ENCODE measurements at places on chromosomes 6 and 20.

GRCh38 chr6:31727034-31727716, 1.9 kb downstream of the DDAH2 start:
- no peak for DNase-seq

DNA sequence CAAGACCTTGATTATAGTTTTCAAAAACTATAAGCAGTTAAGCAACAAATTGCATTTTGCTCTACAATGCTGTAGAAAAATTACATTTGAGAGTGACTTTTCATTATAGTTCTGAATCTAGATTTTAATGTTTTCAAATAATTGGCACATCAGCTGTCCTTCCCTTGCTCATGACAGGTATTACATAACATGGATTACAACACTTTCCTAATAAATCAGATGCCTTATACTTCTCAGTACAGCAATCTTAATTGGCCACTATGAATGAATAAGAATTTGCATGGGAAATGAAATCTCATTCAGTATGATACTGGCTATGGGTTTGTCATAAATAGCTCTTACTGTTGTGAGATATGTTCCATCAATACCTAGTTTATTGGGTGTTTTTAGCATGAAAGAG, 29.9 kb downstream of the HSF2 start:
- no peak for DNase-seq

DNA sequence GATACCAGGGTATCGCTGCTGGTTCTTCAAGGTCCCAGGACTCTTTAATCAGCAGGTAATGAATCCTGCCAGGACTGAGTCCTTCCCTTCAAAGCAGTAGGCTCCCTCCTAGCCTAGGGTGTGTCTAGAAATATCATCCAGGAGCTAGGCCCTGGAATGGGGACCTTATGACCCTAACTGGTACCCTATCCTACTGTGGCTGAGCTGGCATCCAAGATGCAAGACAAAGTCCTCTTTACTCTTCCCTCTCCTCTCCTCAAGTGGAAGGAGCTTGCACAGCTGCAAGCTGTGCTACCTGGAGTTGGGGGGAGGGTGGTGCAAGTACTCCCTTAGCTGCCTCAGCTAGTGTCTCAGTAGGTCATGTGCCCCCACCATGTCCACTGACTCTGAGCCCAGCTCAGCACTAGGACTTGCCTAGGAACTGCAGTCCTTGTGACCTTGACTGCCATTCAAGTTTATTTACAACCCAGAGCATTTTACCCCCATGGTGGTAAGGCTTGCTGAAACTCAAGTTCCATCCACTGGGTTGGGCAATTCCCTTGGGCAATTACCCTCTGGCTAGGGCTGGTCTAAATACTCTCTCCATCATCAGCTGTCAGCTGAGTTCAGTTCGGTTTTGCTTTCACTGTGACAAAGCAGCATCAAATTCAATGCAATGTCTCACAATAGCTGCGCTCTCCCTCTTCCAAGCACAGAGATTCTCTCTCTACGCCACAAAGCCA, 48.4 kb upstream of the TOP1 start:
- no peak for DNase-seq

GRCh38 chr6:8844968-8845367, 409.6 kb upstream of the SLC35B3 start:
- no peak for DNase-seq

- no peak for DNase-seq
These were observed 545 bp upstream of the VSX1 start for GRCh38 chr20:25082498-25082873.

DNA sequence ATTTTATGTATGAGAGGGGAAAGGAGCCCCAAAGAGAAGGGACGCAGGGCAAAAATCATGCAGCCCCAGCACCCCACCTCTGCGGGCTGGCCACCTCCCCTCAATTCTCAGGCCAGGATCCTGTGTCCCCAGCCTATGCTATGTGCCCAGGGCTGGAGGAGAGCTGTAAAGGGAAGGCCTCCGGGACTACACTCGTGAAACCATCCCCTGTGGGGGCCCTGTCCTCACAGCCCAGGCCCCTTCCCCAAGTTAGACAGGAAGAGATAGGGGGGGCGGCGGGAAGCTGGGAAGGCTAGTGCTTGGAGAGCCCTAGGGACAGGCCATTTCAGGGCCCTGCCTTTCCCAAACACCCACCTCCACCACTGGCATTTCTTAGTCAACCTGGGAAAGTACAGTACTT, 1.4 kb upstream of the COL11A2 start:
- DNase-seq = no peak

GRCh38 chr20:47250360-47250759, 106.1 kb downstream of the ZMYND8 start:
- DNase-seq = no peak

GRCh38 chr20:25215521-25215920, 20.0 kb downstream of the ENTPD6 start:
- no peak for DNase-seq

GRCh38 chr6:35199866-35200265, 13.9 kb upstream of the SCUBE3 start:
- no peak for DNase-seq
